ENCODE measurements at places on chromosomes 12 and 14.

GRCh38 chr12:94677778-94678177, 27.4 kb upstream of the TMCC3 start:
- no peak for DNase-seq

DNA sequence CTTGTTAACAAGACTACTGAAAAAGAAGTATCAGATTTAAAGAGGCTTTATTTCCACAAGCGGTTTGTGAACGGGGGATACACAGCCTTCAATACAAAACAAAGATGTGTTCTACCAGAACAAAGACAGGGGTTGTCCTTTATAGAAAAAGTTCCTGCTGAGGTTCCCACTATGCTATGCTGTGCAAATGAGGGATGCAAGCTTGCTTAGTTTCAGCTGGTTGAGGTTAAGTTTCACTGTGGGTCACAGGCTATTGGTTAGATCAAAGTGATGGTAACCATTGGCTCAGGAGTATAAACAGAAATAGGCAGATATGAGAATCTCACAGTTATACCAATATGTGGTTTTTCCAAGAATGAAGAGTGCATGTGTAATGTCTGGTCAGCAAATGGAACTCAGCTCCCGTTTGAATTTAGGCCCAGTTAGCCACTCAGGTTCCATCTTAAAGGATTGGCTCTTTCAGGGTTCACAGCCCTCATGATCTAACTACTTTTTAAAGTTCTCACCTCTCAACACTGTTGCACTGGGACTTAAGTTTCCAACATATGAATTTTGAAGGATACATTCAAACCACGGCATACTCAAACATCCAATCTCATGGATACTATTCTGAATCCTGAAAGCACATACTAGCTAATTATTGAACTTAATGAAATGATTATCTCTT, 215.4 kb upstream of the DCN start:
- no peak for DNase-seq

- DNase-seq, result peak; percentile 81
These were observed 47.2 kb downstream of the PTPRB start for GRCh38 chr12:70590051-70590450.

DNA sequence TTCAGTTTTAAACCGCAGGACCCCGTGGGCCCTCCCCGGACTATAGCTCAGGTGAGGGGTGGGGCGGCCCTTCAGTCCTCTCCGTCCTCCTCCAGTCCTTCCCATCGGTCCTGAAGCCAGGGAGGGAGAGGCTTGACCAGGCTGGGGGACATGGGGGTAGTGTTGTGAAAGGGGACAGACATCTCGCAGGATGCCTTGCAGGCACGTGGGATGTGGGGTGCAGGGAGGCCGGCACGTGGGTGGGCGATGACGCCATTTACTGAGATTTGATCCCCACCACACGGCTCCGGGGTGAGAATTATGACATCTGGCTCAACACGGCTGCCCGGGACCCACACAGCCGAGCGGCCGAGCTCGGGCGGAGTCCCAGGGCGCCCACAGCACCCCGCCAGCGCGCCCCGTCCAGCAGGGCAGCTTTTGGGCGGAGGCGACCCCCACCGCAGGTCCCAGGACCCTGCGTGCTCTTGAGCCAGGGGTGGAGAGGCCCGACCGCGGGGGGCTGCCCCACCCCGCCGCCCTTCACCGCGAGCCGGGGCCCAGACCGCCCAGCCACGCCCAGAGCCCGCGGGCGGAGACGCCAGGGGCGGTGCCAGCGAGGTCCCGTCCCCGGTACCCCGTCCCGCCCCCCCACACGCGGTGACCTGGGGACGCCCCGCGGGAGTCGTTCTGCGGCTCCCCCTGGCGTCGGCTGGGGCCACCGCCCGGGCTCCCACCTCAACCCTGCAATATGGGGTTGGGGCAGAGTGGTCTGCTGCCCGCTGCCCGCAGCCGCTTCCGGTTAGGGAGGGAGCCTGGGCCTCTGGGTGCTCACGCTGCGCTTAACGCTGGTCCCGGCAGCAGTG, 3.3 kb upstream of the EXOC3L4 start:
- peak; percentile 19 for DNase-seq

DNA sequence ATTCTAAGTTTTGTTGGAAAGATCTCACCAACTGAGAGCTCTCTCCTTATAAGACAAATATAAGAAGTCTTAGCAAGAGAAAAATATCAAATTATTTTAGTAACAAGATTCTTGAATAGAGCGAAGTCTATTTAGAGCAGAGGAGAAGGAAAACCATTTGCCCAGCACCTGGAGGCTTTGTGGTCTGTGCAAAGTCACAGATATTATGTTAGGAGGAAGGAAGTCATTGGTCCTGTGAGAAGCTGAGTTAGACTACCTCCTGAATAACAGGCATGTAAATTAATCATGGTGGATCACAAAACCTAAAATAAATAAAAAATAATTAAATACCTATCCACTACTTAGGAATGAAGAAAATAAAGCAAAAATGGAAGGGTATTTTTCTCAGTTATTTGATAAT, 38.4 kb upstream of the ATXN7L3B start:
- DNase-seq, result no peak

DNA sequence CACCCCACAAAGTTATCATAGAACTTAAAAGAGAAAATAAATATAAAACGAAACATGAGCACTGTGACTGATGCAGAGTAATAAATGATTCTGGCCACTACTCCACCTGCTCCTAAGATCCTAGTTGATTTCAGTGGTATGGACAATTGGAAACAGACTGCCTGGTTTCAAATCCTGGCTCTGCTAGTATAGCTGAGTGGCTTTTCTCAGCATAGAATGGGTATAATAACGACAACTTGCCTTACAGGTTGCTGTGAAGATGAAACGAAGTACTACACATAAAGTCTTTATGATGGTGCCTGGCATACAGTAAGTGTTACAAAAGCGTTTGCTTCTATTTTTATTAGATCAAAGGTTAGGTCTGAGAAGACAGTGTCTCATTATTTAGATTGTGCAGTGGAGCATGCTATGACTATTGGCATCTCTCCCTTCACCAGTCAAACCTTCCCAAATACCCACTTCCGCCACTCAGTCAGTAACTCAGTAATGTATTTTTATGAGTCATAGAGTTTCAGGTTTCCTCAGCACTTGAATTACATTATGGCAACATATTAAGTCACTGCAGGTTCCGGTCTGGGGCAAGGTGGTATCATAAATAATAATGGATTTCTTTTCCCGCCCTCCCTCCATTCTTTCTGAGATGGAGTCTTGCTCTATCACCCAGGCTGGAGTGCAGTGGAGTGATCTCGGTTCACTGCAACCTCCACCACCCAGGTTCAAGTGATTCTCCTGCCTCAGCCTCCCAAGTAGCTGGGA, 29.7 kb upstream of the NR2C1 start:
- peak; percentile 83 for DNase-seq

- peak; percentile 55 for DNase-seq
These were observed 70.4 kb upstream of the KITLG start for GRCh38 chr12:88650715-88651114.

DNA sequence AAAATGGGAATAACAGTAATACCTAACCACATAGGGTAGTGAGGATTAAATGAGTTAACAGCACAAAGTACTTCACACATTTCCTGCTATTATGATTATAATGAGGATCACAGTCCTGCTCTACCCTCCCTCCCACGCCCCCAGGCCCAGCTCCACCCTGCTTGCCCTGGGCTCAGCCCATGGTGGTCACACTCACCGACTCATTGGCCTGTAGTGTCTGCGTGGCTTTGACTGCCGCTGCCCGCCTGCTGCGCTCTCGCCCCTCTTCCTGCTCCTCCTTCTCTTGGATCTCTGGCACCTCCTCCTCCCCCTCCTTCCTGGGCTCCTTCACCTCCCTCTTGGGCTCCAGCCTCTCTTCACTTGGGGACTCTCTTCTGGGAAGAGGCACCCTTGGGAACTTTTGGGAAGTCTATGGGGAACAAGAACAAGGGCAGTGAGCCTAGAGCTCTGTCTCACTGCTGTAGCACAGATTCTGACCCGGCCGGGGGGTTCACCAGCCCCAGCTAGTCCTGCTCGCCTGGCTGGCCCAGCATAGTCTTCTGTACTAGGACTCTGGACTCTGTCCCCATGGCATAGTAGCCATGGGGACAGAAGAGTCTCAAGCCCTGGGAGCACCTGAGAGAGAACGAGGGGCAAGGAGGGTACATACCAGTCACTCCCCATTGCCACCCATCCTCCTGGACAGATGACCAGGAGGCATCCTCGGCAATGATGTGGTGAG, 7.1 kb upstream of the PNMA1 start:
- DNase-seq, result no peak

DNA sequence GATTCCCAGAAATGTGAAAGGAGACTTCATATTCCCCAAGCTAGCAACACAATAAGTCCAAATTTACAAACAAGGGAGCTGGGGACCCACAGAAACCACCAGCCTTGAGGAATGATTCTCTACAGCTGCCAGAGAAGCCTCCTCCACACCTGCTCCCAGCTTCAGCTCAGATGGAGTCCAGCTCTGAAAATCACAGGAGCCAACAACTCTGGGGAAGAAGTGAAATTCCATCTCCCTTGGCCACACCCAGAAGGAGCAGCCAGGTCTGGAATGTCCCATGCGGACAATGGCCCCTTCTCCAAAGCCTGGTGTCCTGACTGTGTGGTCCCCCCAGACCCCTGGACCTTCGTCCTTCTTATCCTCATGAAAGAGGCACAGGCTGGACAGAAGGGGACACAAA, 45.4 kb downstream of the SYNE3 start:
- no peak for DNase-seq

- DNase-seq, result peak; percentile 15
These were observed 46.7 kb upstream of the FICD start for GRCh38 chr12:108468196-108468968.

- DNase-seq, result no peak
These were observed 499.0 kb downstream of the GALC start for GRCh38 chr14:87494010-87494409.

- peak; percentile 86 for DNase-seq
These were observed 110.6 kb upstream of the AMIGO2 start for GRCh38 chr12:47190271-47190750.

DNA sequence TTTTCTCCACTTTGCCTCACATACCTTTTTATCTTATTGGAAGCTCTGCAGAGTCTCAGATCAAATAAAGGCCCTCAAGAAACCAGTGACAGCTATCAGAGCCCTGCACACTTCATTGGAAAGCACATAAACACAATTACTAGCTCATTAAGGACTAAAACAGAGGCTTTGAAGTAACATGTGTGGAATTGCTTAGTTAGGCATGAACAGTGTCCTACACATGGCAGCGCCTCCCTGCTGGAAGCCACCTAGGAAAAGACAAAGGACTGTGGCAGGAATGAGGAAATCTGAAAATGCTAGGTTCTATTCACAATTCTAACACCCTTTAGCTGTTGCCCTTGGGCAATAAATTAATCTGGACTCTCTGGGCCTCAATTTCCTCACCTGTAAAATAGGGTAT, 89.4 kb downstream of the SUDS3 start:
- no peak for DNase-seq

GRCh38 chr12:99352269-99352668, 295.3 kb upstream of the GARIN6 start:
- DNase-seq, result no peak

DNA sequence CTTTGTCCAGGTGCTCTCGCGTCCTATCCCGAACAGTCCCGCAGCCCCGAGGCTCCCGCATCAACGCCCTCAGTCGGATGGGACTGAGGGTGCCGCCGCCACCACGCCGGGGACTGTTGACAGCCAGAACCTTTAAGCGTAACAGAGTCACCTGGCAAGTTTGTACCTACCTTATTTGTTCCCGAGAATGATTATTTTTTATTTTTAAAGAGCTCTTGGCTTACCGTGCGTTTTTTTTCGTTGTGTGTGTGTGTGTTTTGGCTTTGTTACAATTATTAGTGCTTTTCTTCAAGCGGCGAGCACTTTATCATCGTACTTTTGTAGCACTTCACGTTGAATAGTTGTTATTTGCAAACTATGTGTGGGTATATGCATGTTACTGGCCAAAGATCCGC, 463 bp downstream of the COA8 start:
- DNase-seq, result no peak

- no peak for DNase-seq
These were observed 294.6 kb downstream of the GXYLT1 start for GRCh38 chr12:41850046-41850445.

DNA sequence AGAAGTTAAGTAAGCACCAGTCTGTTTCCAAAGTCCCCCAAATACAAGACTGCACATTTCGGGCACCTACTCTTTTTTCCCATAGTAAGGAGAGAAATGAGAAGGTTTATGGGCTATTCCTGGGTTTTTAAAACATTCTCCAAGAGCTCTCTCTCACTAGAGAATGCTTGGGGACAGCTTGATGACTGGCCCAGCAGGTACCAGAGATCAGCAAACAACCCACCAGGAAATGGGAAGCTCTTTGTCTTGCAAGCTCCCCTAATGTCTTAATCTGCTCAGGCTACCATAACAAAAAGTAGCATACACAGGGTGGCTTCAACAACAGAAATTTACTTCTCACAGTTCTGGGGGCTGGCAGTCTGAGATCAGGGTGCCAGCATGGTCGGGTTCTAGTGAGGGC, 41.8 kb upstream of the CRY1 start:
- no peak for DNase-seq

DNA sequence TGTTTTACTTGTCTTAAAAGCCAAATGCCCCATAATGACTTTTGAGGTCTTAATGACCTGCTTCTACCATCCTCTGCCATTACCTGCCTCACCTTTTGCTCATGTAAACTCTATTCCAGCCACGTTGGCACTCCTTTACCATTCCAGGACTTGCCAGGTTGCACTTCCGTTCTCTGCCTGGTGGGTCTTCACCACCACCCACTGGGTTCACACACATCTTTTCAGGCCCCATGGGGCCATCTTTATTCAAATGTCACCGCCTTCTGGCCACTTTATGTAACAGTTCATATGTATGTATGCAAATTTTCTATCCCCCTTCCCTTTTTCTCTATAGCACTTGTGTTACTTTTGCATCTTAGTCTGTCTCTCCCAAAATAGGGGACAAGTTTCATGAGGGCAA, 57.7 kb downstream of the ATP2A2 start:
- no peak for DNase-seq

DNA sequence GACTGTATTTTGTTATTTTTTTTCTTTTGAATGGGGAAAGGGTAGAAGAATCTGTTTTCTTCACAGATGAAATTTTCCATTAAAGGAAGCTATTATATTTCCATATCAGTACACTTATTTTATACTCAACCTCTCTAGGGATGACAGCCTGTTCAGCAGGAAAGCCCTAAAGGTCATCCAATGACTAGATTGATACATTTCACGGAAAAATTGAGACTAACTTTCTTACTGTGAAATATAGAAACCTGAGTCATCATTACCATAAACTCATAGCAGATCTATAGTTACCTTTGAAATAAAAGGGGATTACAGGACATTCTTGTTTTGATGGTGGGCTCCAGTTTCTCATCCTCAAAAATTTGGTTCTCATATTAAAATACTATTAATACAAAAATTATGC, 36.1 kb upstream of the PTCSC3 start:
- DNase-seq, result no peak

- DNase-seq, result peak; percentile 89
These were observed 58.8 kb downstream of the PIK3C2G start for GRCh38 chr12:18320036-18320617.

- peak; percentile 41 for DNase-seq
These were observed 146.6 kb downstream of the CRADD start for GRCh38 chr12:93823616-93824391.

GRCh38 chr14:100081997-100082625, 16.9 kb downstream of the EVL start:
- no peak for DNase-seq

GRCh38 chr14:77058117-77058516, 29.6 kb upstream of the IRF2BPL start:
- DNase-seq, result no peak
